ENCODE measurements at places on chromosomes 11 and 22. TPM values are rescaled to one million over a fixed set of nuclear protein-coding genes. Genes with fewer than 3 reads are reported as not detected.

OR8D1 gene
- total RNA-seq = not detected

- DNase-seq = peak; percentile 64
Observed at GRCh38 chr11:43920598-43921419, 21.6 kb upstream of the C11orf96 start.

- no peak for DNase-seq
Observed at GRCh38 chr11:5368502-5369043, 15.0 kb upstream of the OR51M1 start.

DNA sequence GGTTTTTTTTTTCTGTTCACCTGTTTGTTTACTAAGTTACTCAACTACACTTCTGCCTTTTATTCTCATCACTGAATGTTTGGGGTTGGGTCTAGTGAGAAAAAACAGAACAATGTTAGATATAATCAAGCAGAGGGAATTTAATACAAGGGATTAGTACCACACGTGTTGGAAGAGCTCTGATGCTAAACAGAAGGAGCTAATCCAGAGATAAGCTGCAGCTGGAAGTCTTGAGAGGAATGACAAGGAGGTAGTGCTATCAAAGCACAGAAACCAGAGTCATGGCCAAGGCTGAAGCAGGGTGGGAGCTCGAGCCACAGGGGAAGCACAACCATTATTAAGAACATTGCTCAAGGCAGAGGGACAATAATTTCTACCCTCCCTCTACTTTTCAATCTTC lies 604.1 kb upstream of the ANO5 start:
- DNase-seq = no peak

TAF6L gene
- 32.0 TPM for total RNA-seq

SYNGR1 gene
- total RNA-seq = 32.5 TPM

DNA sequence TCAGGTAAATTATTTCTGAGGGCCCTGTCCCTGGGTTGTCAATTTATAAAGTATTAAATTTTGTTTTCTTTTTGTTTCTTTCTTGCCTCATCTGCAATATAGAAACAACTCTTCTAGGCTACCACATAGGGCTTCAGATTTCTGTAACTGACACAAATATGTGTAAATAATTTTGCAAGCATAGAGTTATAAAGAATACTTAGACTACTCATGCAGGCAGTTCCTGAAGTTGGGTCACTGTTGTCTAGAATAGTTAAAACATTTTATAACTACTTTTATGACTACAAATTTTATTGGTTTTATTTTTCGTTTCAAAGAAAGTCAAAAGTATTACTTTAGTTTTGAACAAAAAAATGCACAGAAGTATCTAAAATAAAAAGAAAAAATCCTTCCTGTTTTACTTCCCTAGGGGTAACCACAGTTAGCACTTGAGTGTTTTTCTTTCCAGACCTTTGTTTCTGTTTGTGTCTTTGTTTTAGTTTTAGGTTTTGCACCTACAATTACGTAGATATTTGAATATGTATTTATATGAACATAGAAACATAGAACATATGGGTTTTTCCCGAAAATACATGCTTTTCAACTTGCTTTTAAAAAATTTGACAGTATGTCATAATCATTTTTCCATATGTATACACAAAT lies 12.4 kb upstream of the TMEM123 start:
- DNase-seq = no peak

OR5A1 gene
- 1.3 TPM for total RNA-seq
